Upper lobe of left lung (tissue), 6 donors: ENCODE measurements at places on chromosomes 11 and 22.

GRCh38 chr11:6458352-6459098 is 15.2 kb downstream of the TRIM3 start:
- no peak for DNase-seq

- DNase-seq = no peak
Measured at GRCh38 chr22:37500745-37501609, 14.8 kb upstream of the MFNG start.

- DNase-seq = no peak
Measured at GRCh38 chr11:100874203-100874602, 187.1 kb downstream of the ARHGAP42 start.

DNA sequence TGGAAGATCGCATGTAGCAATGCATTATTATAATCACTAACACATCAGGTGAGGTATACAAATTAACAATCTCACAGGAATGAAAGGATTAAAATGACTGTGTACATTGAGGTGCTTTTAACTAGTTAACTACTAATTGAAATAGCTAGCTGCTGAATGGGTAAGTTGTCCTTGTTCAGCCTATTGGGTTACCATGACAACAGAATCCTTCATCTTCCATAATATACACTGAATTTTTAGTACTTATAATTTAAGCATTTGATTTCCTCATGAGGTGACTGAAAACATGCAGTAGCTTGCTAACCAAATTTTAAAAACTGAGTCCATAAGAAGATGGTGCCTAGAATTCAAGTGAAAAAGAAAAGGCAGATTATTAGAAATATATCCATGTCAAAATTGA is 347.9 kb downstream of the FAT3 start:
- DNase-seq = no peak

GRCh38 chr11:123494195-123495050 is 64.4 kb downstream of the GRAMD1B start:
- no peak for DNase-seq

DNA sequence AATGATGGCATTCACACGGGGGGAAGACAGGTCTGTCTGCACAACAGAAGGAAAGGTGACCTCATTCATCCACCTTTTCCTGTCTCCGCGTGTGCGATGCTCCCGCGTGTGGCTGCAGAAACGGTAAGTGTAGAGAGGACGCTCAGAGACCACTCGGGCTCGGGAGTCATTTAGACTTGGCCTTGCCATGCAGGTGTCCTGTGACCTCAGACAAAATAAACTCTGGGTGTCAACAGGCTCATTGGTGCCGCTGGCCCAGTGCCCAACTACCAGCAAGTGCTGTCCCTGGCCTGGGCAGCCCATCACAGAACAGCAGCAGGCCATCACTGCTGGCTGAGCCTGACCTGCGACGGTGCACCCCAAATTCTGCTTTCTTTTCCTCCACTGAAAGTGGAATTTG is 48.1 kb upstream of the ARFGAP3 start:
- DNase-seq = no peak

DNA sequence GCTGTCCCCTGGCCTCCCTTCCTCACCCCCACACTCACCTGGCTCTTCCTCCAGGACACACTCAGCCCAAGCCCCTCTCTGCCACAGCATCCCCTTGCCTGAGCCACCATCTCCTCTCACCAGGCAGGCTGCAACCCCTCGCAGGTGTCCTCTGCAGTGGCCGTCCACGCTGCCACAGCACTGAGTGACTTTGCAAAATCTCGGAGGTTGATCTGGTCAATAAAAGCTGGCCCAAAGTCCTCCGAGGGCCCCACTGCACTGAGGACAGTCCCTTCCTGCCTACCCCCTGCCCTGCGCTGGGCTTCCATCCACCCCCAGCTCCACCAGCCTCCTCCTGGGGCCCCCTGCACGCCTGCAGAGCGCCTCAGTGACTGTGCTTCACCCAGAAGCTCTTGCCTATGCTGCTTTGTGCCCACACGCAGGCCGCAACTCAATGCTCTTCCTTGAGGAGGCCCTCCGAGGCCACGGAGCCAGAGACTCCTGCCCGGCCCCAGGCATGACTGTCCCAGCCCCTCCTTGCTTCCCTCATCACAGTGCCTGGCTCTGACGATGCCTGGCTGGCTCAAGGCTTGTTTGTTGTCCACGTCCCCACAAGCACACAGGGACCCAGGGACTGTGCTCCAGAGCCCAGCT is 30.8 kb upstream of the SLC22A12 start:
- no peak for DNase-seq
